ENCODE measurements at places on chromosomes 2 and 18.

DNA sequence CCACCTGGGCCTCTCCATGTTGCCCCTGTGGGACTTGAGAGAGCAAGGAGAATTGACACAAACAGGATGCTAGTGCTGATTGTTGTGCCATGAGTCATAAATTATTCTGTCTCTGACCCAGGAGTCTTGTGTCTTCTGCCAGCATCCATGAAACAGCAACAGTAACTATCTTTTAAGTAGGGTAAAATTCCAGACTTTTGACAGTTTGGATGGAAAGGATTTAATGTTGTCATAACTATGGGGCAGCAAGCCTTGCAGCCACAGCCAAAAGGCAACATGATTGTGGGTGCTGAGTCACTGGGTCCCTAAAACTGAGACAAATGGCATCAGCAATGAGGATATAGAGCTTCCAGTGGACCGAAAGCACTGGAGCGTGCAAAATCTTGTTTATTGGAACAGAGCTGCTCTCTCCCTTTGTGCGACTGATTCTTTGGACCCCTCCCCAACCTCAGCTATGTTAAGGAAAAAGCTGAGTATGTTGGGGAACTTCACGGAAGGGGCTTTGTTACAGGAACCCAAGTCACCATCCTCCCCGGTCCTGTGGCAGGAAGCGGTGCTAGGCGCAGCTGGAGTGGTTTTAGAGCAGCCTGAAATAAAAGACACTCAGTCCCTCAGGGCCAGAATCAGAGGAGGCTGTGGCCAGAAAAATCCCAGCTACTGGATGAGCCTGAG, 9.6 kb upstream of the ITPRIPL1 start:
- no peak for DNase-seq

DNA sequence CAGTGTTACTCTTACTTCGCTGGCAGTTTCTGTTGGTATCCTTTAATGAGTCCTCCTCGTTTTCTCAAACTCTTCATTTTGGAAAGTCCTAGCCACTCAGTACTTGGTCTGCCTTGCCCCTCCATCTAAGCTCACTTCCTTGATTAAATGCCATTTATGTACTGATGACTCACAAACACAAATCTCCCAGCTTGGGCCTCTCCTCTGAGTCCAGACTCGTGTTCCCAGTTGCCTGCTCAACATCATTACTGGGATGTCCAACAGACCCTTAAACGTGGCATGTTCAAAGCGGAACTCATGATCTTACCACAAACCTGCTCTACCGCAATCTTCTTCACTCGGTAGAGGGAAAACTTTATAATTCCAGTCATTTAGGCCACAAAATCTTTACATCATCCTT, 13.8 kb upstream of the CCDC68 start:
- no peak for DNase-seq

- no peak for DNase-seq
These were observed 56.9 kb upstream of the SPRED2 start for GRCh38 chr2:65489269-65489668.

GRCh38 chr2:159226608-159227385, 59.7 kb downstream of the WDSUB1 start:
- DNase-seq = no peak

DNA sequence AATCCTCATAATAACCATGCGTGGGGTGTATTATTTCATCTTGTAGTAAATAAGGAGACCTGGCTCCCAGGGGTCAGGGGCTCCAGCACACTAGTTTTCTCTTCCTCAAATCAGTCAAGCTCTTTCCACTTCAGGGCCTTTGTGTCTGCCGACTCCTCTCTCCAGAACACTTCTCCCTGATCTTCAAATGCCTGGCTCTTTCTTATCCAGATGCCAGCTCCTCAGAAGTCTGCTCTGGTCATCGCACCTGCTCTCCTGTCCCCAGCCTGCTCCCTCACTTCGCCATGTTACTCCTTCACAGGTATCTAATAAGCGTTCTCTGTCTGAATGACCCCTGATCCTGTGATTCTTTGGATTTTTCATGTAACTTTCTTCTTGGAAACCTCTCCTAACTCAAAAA, 62.0 kb downstream of the GYPC start:
- DNase-seq = no peak

GRCh38 chr2:65957454-65957853, 477.5 kb upstream of the MEIS1 start:
- DNase-seq = no peak

GRCh38 chr2:44939106-44940048, 2.1 kb upstream of the SIX3 start:
- no peak for DNase-seq

GRCh38 chr2:118856330-118856977, 9.0 kb upstream of the EN1 start:
- no peak for DNase-seq

All from amygdala (tissue), 56 donors.